ENCODE measurements at places on chromosomes 5 and 9.

DNA sequence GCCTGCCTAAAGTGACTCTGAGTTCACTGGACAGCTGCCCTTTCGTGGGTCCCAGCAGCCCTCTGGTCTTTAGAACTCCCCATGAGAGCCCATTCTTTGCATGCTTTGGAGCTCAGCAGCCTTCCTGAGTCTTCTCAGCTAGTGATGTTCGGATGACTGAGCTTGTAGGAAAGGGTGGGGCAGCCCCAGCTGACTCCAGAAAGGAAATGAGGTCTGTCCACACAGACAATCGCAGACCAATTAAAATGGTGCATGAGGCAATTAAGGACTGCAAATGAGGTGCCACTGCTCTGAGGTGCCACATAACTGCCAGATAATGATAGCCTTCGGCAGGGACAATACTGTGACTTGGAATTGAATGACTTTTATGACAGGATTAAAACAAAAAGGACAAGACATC lies 25.4 kb upstream of the TOMM5 start:
- no peak for DNase-seq

DNA sequence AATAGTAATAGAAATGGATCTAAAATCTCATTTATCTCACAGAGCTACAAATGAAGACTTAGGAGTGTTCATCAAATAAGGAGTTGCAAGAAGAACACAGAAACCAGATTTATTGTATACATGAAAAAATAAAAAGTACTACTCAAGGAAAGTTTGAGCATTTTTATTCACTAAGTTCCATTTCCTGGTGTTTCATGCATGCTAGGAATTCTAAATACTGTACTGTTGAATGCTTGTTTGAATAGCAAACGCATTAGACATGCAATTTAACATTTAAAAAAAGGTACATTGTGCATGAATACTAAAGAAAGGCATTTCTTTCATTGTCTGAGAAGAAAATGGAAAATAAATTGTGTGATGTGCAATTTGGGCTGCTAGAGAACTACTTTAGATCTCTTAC lies 52.1 kb downstream of the C6 start:
- no peak for DNase-seq

DNA sequence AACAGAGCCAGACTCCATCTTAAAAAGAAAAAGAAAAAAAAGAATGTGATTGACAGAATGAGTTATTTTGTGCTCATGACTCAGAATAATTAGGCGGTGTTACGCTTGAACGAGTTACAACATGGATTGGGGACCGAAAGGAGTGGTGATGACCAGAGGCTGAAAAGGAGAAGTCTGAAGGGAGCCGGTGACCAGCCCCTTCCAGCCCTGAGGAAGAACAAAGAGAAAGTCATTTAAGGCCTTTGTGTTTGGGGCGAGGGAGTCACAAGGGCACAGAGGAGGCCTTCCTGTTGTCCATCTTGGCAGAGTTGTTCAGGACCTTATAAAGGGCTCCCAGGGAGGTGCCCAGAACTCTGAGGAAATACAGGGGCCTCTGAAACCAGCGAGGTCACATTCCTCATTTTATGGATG lies 131.6 kb downstream of the GOLPH3 start:
- no peak for DNase-seq

GRCh38 chr9:71704796-71705195 lies 63.5 kb downstream of the CEMIP2 start:
- no peak for DNase-seq

GRCh38 chr9:114551750-114552685 lies 35.6 kb upstream of the ATP6V1G1 start:
- DNase-seq: no peak

GRCh38 chr9:124137944-124138335 lies 119.8 kb upstream of the NEK6 start:
- no peak for DNase-seq

DNA sequence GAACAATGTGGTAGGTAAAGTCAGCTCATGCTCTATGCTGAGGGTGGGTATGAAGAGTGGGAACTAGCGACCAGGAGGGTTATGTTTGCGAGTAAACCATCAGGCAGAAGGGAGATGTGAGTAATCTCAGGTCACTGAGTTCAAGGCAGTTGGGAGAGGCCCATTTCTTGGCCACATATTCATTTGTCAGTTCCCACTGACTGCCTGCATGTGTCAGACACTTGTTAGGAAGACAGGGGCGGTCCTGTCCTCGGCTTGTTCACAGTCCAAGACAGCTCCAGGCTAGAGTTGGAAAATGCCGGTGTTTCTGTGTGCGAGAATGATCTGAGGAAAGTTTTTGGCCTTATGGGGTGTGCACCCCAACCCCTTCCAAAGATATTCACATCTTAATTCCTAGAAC lies 48.6 kb upstream of the GDNF start:
- DNase-seq: no peak

- DNase-seq: no peak
Measured at GRCh38 chr9:122053567-122054350, 39.3 kb downstream of the TTLL11 start.

DNA sequence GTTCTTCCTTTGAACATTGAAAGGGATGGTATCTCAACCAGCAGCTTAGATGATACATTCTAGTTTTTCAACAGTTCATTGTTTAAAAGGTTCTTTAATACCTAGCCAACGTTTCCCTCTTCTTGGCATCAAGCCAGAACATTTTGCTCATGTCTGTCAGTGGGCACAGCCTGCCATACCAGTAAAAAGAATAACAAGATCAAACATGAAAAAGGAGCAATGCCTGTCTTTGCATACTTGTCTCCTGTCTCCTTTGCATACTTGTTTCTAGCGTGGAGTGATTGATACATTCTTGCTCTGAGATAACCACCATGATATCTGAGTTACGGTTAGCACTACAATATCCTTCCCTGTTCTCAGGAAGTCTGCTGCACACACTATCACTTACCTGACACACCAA lies 248.6 kb upstream of the DAPK1 start:
- no peak for DNase-seq

DNA sequence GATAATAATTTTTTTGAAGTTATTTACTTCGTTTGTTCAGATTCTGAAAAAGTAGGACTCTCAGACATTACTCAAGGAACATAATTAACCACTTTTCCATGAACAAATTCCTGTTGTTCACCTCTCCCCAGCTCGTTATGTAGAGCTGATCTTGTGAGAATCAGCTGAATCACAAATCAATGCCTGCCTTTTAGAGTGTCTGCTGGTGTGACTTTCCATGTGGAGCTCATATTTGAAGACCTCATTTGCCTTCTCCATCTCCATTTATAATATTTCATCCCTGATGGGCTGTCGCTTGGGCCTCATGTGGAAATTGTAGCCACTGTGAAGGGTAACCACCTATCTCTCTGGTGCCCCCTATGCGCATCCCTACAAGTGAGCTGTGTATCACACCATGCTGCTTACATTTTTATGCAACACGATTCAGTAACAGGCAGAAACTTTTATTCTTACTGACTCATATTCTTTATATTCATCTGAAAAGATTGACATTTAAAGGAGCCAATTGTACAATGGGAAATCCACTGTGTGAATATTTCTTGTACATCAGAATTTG lies 111.3 kb downstream of the STK32A start:
- no peak for DNase-seq

- DNase-seq: no peak
Measured at GRCh38 chr5:11528720-11529119, 375.5 kb downstream of the CTNND2 start.

GRCh38 chr5:2008851-2009629 lies 126.3 kb upstream of the IRX4 start:
- no peak for DNase-seq

GRCh38 chr9:83656032-83656680 lies 33.2 kb downstream of the IDNK start:
- DNase-seq: no peak

DNA sequence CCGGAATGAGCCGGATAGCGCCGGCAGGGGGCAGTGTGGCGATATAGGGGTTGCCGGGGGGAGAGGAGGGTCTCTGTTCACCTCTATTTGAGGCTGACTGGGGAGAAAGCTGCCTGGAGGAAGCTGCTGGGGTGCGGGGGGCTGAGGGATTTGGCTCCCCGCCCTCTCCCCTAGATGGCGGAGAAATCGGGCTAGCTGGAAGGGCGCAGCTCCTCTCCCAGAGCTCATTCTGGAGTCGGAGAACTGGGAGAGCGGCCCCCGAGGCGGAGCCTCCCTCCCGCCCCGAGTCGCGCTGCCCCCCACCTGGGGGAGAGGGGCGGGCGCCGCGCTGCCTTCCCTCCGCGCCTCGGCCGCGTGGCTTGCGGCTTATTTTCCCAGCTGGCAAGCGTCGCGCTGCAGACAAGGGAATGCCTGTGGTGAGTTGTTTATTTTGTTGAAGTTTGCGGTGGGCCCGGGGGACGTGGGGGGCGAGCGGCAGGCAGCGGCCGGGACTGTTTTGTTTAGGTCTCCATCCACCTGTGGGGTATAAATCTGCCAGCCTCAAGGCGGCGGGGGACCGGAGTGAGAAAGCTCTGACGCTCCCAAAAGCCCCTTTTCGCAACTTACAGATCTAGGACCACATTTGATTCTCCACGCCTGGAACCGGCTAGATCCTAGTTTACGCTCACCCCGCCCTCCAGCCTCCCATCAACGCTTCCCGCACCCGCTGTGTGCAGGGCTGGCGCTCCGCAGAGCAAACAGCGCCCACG lies 4.1 kb upstream of the RGMB start:
- DNase-seq: peak; percentile 63

GRCh38 chr9:135073741-135074305 lies 13.6 kb upstream of the OLFM1 start:
- DNase-seq: no peak

DNA sequence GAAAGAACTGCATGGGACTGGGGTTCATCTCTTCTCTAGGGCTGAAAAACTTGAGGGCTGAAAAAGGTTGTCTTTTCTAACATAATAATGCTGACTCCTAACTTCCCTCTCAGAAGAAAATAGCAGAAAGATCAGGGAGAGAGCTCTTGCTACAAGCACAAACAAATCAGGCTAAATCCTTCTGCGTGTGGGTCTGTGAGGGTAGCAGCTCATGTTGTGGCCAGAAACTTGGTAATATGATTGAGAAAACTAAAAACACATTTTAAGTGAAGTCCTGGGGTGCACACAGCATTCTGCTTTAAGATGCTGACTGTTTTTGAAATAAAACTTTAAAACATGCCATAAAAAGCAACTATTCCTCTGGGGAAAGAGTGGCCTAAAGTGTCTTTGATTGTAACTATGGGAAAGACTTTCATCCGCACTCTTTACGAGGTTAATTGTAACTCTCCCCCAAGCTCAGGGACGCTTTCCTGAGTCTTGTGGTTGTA lies 56.7 kb downstream of the SAXO1 start:
- no peak for DNase-seq

DNA sequence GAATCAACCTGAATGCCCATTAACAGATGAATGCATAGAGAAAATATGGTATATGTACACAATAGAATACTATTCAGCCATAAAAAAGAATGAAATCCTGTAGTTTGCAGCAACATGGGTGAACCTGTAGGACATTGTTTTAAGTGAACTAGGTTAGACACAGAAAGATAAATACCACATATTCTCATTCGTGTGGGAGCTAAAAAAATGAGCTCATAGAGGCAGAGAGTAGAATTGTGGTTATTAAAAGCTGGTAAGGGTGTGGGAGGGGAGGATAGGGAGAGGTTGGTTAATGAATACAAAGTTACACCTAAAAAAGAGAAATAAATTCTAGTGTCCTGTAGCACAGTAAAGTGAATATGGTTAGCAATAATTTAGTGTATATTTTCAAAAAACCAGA lies 23.5 kb downstream of the PTTG1 start:
- DNase-seq: no peak

- no peak for DNase-seq
Measured at GRCh38 chr5:142275496-142275895, 49.3 kb downstream of the SPRY4 start.

DNA sequence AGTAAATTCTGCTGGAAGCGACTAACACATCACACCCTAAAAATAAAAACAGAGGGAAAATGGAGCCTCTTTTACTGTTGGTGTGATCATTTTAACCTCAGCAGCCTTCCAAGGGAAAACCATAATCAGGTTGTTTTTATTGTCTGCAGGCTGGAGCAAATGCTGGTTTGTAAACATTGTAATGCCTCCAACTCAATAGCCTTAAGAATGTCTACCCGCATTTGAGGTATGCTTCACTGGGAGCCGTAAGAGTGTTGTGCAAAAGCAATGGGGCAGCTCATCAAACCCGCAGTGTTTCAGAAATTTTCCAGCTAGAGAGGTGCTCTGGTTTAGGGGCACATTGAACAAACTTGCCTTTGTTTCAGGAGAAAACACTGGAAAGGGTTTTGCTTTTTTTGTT lies 17.0 kb downstream of the NIM1K start:
- no peak for DNase-seq

DNA sequence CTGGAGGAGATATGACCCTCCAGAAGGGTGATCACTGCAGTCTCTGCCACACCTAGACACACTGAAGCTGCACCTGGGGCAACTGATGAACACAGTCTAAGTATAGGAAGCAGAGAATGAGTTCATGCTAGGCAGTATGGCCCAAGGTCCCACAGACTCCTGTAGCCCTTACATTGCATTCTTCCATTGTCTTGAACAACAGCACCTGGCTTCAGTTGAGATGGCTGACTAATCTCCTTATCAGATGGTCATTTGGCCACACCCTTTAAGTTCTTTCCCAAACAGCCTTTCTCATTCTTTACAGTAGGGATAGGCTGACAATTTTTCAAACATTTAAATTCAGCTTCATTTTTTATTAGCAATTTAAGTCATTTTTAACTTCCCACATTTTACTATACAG lies 23.1 kb downstream of the CENPK start:
- DNase-seq: no peak

DNA sequence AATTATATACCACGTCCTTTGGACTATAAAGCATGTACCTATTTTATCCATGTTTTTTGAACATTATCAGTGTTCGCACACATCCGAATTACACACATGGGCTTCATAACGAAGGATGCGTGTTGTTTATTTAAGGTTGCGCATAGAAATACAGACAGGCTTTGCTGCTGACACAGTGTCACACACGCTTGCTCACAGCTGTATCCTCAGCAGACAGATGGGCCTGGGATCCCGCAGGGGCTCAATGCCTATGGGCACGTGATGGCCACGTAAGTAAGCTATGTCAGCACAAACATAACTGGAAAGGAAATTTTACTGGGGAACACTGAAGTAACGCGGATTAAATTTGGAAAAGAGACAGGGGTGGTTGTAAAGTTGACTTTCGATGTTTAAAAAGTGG lies 76.6 kb downstream of the OTULIN start:
- DNase-seq: no peak

All from frontal cortex (tissue), 4 donors.